ENCODE measurements at places on chromosomes 3 and 15.
A peak's percentile ranks its signal among the peaks of the same experiment; 100 is the strongest.

GRCh38 chr3:128993461-128994172 lies at the start of gene CFAP92:
Gene CFAP92, minus strand, starts transcription at chr3:128994076. Its CDS starts 772 bp downstream, at chr3:128993304.
- peak; percentile 59 for DNase-seq

- no peak for DNase-seq
Measured at GRCh38 chr3:167885277-167885676, 149.8 kb downstream of the SERPINI1 start.

GRCh38 chr3:102348904-102349303 lies 85.9 kb upstream of the ZPLD1 start:
- DNase-seq, result no peak

- no peak for DNase-seq
Measured at GRCh38 chr15:67152429-67152828, 87.0 kb downstream of the SMAD3 start.

DNA sequence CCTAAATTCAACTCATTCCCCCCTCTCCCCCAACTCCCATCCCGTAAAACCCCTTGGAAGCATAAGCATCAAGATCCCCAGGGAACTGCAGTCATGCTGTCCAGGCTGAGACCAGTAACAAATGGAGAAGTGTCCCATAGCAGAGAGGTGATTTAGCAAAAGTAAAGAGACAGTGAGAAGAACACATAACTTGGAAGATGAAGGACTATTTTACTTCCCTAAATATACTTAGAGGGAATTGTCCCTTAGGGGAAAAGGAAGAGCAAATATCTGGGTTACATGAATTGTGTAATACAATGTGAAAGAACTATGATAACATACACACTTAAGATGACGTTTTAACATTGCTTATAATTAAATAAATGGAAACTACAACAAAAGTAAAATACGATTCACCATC lies 61.6 kb upstream of the LRRFIP2 start:
- no peak for DNase-seq

- peak; percentile 54 for DNase-seq
Measured at GRCh38 chr3:33277193-33277882, at the start of gene FBXL2. Gene FBXL2, plus strand, starts transcription at chr3:33277442. Its CDS starts 71 bp downstream, at chr3:33277513.
